ENCODE measurements at places on chromosomes 12 and 14.

GRCh38 chr12:2314492-2314891, 261.7 kb downstream of the CACNA1C start:
- no peak for DNase-seq

DNA sequence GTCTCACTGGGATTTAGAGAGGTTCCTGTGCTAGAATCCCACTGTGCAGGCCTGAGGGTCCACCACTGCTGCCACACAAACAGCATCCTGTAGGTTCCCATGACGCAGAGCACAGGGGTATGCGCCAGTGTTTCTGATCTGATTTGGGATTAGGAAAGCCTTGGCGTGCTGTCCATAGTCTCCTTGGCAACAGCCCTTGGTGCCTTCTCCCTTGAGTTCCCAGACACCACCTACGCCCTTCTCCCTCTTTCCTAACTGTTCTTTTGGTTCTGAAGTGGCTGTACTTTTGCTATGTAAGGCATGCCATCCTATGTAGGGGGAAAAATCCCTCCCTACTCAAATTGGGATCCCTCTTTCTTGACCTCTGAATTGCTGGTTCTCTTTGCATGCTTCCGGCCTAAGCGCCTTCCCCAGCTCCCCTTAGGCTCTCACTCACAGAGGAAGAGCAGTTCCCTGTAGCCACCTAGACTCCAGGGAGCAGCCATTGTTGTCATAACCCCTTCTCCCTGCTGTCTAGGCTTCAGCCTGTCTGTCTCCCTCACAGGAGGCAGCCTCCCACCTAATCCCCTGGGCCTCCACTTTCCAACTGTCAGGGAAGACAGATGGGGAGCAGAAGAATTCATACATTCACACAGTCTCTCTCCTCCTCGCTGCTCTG, 14.8 kb upstream of the RIC8B start:
- no peak for DNase-seq

DNA sequence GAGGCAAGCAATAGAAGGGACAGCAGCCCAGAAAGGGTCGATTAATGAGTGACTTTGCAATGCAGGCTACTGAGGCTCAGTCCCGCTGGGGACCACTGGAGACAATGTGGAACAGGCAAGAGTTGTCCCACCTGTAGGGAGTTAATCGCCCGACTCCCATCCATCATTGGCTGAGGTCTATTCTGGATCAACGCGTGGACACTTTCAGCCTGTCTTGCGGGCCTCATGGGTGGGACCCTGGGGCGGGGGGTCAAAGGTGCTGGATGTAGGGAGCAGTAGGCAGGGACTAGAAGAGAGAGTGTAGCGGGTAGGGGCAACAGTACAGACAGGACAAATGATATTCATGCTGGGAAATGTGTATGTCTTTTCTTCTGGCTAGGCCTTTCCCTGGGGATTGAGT, 6.1 kb downstream of the IFI27L2 start:
- DNase-seq: no peak

GRCh38 chr12:45304514-45305178, 88.8 kb downstream of the ANO6 start:
- DNase-seq: no peak

- no peak for DNase-seq
Observed at GRCh38 chr12:117998719-117999118, 17.8 kb upstream of the RFC5 start.

GRCh38 chr14:29353513-29353912, 574.1 kb downstream of the PRKD1 start:
- no peak for DNase-seq

GRCh38 chr14:50530794-50531365, 1.5 kb downstream of the MAP4K5 start:
- DNase-seq: no peak

DNA sequence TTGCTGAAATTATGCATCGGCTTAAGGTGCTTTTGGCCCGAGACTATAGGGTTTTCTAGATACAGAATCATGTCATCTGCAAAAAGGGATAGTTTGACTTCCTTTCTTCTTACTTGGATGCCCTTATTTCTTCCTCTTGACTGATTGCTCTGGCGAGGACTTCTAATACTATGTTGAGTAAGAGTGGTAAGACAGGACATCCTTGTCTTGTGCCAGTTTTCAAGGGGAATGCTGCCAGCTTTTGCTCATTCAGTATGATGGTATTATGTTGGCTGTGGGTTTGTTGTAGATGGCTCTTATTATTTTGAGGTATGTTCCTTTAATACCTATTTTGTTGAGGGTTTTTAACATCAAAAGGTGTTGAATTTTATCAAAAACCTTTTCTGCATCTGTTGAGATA, 8.3 kb downstream of the BMAL2 start:
- no peak for DNase-seq

DNA sequence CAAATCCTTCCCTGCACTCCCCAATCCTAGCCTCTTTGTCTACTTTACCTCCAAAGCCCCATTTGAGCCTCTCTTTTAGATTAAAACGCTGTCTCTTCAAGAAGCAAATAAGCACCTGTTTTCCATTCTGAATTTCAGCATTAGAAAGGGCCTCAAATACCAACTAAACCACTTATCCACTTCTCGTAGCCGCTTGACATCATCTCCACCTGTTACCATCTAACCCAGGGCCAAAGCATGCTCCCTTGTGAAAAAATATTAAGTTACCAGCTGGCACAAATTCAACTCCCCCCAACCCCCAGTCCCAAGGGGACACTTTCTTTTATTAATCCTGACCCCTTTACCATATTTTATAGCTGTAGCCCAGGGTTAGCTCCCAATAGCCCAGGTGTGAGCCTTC, 43.1 kb downstream of the GPHB5 start:
- DNase-seq: no peak

GRCh38 chr12:12557733-12558132, 4.9 kb downstream of the DUSP16 start:
- no peak for DNase-seq

DNA sequence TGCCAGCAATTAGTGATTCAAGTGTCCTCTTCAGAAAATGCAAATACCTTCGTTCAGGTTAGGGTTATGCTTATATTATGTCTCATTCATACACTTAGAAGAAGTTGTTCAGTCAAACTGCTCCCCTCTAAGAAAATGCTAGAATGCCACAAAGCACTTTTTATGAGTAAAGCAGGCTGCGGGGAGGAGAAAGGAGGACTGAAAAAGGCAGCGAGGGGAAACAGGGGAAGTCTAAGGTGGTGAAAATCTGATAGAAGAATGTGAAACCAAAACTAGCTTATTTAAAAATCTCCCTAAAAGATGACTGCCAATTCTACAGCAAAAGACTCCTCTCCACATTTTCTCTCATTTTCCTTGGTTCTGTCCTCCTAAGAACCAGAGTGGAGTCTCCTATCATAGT, 70.1 kb downstream of the PRKD1 start:
- no peak for DNase-seq

GRCh38 chr12:131783915-131784541, 44.2 kb upstream of the MMP17 start:
- DNase-seq: no peak

GRCh38 chr12:18864900-18865561, 127.1 kb downstream of the CAPZA3 start:
- DNase-seq: no peak

- DNase-seq: no peak
Observed at GRCh38 chr12:125136702-125137101, 71.5 kb downstream of the AACS start.

GRCh38 chr14:64841121-64841651, 38.5 kb downstream of the SPTB start:
- no peak for DNase-seq

- no peak for DNase-seq
Observed at GRCh38 chr12:49609059-49609874, 3.8 kb upstream of the FAM186B start.

All from CD4-positive, alpha-beta T cell treated with Interleukin-2 at 100 ng/mL for 4 hours (primary cell).